ENCODE measurements at places on chromosomes 1 and 21. TPM values are rescaled to one million over a fixed set of nuclear protein-coding genes. Genes with fewer than 3 reads are reported as not detected.

DNA sequence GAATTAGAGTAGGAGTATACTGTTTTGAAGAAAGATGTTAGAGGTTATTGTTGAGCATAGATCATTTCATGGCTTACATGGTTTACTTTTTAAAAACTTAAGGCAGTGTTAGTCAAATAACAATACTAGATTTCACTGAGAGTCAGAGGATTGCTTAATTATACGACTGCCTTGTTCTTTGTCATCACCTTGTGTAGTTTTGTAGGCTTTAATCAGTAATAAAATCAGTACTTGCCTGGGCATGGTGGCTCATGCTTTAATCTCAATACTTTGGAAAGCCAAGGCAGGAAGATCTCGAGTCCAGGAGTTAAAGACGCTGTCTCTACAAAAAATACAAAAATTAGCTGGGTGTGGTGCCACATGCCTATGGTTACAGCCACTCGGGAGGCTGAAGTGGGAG, 41.3 kb upstream of the GPR52 start:
- DNase-seq: no peak

DNA sequence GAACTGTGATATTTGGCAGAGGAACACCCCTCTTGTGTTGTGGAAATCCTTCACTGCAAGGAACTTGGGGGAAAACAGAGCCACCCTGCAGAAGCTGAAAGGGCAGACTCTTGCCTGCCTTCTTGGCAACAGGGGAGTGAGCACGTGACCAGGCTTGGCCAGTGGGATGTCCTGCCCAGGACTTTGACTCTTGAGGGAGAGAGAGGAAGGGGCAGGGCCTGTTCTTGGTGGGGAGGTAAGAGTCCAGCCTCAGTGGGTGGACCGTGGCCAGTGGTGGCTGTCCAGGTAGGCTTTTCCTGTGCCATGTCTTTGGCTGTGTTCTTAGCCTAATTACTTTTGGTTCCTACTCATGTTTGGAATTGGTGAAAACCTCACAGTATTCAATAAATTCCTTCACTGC, 8.6 kb upstream of the AK2 start:
- no peak for DNase-seq

DNA sequence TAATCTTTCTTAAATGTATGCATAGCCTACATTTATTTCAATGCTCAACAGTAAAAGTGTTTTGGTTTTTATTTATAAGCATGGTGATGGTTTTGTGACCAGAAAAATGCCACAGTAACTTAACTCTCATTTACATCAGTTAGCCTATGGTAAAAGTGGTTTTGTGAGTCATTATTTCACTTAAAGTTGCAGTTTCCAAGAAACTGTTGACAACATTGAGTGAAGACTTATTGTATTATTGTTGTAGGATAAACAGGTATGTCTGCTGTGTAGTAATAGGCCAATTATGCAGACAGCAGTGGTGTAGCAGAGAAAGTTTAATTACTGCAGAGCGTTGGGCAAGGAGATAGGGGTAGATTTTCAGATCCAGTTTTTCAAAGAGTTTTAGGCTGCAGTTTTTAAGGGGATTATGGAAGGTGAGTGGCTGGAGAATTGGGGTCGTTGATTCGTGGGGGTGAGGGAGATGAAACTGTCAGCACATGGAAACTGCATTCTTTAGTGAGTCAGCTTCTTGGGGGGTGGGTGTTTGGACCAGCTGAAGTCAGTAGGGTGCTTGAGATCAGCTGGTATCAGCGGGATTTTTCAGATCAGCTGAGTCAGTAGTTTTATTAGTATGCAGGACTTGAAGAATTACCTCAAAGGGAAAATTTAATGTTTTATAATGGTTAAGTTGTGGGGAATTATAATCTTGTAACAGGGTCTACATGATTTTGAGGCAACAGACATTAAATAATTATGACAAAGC, 168.7 kb upstream of the FMN2 start:
- peak; percentile 41 for DNase-seq

- no peak for DNase-seq
Measured at GRCh38 chr1:100090471-100090870, 42.3 kb downstream of the SASS6 start.

The RGS16 gene
- total RNA-seq: 23.4 TPM

GRCh38 chr1:30898031-30898815, 10.3 kb downstream of the SDC3 start:
- no peak for DNase-seq

- DNase-seq: no peak
Measured at GRCh38 chr1:226486161-226486560, 62.4 kb upstream of the STUM start.

DNA sequence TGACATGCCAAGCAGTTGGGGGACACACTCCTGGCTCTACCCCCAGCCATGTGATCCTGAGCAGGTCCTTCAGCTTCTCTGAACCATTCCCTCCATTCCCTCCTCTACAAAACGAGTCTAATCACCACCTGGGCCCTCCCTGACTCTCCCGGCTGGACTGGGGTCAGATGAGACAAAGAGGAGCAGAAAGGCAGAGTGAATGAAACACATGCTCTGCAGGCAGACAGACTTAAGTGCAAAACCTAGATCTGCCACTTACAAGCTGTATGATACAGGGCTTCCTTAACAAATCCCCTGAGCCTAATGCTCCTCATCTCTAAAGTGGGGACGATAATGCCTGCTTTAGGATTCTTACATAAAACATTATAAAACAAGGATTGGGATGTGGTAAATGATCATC, 17.3 kb downstream of the RIMS3 start:
- no peak for DNase-seq

DNA sequence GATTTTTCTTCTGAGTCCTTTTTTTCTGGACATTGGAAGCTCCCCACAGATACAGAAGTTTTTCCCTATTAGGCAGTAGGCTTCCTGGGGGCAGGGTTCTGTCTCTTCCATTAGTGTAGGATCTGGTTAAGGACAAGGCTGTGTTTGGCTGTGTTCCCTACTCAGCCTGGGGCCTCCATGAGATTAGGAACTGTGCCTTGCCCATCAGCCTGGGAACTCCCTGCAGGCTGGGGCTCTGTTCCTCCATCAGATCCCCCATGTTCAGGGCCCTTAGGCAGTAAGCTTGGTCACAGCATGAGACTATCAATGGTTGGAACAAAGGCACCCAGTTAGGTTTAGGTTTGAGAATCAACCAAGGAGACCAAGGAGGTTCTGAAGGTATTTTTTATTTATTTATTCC, 22.7 kb downstream of the NAV1 start:
- peak; percentile 24 for DNase-seq

Measured in A172 (cell line).